Fibroblast of skin of back (primary cell): ENCODE measurements at places on chromosomes 7 and 10.
A peak's percentile ranks its signal among the peaks of the same experiment; 100 is the strongest.

GRCh38 chr7:901388-902154, 25.2 kb downstream of the GET4 start:
- DNase-seq: peak; percentile 85

GRCh38 chr10:91006001-91006751, 85.3 kb upstream of the ANKRD1 start:
- peak; percentile 73 for DNase-seq

- DNase-seq: no peak
Measured at GRCh38 chr10:62498271-62498670, 124.1 kb downstream of the ZNF365 start.

- DNase-seq: peak; percentile 71
Measured at GRCh38 chr10:94403380-94404213, 1.3 kb downstream of the TBC1D12 start.

- no peak for DNase-seq
Measured at GRCh38 chr10:119723624-119724023, 2.2 kb upstream of the INPP5F start.

DNA sequence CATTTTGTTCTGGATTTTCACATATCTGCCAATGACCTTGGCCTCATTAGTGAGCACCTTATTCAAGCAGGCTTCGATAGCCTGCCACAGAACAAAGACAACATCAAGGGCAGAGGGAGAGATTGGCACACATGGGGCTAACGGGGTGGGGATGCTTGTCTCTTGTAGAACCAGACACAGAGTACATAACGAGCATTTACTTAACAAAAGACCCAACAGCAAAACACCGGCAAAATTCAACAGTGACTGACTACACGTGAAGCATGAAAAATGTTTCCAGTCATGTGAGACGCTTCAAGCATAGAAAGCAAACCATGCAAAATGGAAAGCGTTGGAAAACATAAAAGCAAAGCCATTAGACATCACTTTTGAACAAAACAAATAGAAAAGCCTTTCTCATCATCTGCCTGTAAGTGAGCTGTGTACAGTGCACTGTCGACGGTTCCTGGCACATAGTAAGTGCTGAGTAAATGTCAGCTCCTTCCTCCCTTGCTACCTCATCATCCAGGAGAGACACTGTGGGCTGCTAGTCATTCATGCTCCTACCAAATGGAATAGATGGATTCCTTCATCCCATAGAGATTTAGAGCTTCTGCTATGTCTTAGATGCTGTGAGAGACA, 134.4 kb upstream of the AGK start:
- DNase-seq: no peak

GRCh38 chr7:152760854-152761748, 1.5 kb downstream of the ACTR3B start:
- DNase-seq: peak; percentile 62
